ENCODE measurements at places on chromosomes 12 and 14.

GRCh38 chr12:79266343-79267144 lies 402.0 kb downstream of the SYT1 start:
- DNase-seq: no peak

DNA sequence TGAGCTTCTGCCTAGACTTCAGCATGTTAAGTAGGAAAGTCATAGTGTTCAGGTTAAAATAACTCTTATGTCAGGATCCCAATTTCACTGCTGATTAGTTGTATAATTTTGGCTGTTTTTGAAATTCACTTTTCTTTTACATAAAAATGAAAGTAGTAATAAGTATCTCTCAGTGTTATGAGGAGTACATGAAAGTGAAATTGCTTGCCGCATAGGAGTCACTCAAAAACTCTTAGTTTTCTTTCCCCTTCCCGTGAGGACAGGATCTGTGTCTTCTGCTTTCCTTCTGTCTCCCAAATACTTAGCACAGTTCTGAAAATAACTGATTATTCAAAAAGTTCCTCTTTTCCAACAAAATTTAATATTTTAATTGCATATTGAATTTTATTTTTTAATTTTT lies 100.5 kb downstream of the SLC38A4 start:
- DNase-seq: no peak

GRCh38 chr12:118061873-118062843 lies 1.2 kb upstream of the WSB2 start:
- DNase-seq: no peak

GRCh38 chr14:76490735-76491134 lies 114.8 kb downstream of the ESRRB start:
- DNase-seq: no peak

DNA sequence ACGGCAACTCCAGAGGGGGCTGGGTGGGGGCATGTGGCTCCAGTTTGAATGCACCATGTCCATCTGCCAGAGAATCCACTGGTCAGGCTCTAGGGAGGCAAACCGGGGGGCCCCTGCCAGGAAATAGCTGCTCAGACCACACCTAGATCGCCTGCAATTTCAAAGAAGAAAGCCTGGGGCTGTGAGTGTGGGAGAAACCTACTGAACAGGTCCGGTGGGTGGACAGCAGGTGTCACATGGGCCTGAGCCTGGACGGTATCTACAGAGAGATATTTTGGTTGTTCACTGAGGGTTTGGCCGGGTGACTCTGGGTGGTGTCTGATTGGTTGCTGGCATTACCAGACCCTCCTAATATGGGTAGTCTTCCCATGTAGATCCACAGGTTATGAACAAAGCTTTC lies 32.0 kb downstream of the DAO start:
- no peak for DNase-seq

- no peak for DNase-seq
Observed at GRCh38 chr14:99809360-99809759, 16.1 kb downstream of the EML1 start.

- no peak for DNase-seq
Observed at GRCh38 chr12:47065546-47065945, 13.9 kb upstream of the PCED1B start.

- no peak for DNase-seq
Observed at GRCh38 chr12:96652870-96653269, 163.5 kb downstream of the CFAP54 start.

DNA sequence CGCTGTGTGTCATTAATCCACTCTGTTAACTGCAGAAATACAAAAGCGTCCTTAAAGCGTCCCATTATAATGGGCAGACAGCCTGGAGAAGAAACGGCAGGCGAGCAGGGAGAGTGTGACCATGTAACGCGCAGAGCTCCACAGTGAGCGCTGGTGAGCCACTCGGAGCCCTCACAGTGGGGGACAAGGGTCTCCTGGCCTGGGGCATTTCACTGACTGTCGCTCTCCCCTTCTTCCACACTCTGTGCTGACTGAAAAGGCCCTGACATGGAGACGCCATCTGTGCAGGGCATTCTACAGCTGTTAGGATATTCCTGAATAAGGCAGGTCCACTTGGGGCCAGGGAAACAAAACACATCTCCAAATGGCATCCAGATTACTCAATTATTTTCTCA lies 24.2 kb downstream of the CCDC92 start:
- DNase-seq: no peak

GRCh38 chr14:95222151-95222631 lies 64.9 kb upstream of the DICER1 start:
- DNase-seq: no peak

GRCh38 chr12:109645194-109645593 lies 68.4 kb upstream of the FAM222A start:
- no peak for DNase-seq

DNA sequence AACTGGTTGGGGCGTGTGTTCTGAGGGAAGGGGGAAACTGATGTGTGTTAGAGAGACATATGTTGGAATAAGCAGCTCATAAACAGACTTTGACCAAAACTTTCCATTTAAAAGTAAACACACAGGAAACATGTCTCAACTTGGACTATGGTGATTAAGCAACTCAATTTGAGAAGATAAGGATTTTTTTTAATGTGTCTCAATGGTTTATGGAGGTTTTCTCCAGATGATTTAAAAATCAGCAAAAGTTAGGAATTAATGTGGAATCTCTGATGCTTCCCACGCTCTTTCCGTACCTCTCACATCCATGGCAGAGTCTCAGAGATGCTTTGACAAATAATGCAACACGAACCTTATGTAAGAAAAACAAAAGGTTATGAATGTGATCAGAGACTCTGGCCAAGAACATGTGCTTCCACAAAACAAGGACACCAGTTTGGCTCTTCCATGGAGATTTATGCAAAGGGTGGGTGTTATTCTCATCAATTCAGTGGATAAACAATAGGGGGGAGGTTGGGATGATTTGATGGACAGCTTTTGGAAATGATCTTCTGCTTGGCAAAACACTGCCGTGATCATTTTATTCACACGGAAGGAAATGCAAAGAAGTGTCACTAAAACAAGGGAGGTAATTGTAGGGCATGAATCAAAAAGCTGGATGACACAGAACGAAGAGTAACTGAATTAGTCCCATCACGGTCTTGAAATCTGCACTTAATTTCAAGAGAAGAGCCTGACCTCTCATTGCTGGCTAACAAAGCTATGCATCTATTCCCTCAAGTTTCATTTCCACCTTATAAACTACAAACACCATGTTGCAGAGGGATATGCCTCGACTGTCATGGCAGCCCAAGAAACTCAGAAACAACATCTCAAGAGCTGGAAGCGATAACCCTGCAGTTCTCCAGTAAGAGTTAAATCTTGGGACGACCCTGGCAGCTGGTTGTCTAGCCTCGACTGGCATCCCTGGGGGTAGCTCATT lies 76.5 kb downstream of the FOXN3 start:
- no peak for DNase-seq
